Jurkat, Clone E6-1 (cell line): ENCODE measurements at places on chromosomes 2 and 18.

DNA sequence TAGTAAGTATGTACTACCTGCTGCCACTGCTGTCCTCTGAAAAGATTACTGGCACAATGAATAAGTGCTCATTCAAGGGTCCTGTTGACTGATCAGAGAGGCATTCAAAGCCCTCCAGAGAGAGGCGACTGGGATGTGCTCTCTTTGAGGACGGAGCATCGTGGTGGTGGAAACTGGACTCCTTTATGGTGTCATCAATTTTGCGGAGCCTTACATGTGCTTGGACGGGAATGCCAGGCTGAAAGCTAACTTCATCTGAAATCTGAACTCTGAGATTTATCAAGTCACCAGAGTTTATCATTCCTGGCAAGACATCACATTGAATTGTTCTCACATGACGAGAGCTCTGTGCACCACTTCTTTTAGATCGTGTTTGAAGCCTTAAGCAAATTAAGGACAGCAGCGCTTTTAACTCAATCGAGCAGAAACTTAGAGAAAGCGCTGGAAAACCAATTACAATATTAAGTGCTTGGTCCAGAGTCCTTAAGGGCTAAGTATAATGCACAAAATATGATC lies 138.3 kb downstream of the NCK2 start:
- no peak for DNase-seq

DNA sequence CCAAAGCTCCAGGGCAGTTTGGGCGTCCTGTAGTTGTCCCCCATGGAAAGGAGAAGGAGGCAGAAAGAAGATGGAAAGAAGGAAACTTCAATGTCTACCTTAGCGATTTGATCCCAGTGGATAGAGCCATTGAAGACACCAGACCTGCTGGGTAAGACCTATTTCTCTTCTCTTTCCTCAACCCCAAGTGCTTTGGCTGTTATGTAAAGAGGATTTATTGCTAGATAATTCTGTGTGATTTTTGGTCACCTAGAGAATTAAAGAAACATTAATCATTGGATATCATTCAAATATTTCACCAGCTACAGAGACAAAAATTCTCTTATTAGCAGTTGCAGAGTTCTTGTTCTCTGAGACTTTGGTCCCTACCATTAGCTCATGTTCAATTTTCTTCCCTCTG lies 1.9 kb downstream of the GALNT5 start:
- no peak for DNase-seq

DNA sequence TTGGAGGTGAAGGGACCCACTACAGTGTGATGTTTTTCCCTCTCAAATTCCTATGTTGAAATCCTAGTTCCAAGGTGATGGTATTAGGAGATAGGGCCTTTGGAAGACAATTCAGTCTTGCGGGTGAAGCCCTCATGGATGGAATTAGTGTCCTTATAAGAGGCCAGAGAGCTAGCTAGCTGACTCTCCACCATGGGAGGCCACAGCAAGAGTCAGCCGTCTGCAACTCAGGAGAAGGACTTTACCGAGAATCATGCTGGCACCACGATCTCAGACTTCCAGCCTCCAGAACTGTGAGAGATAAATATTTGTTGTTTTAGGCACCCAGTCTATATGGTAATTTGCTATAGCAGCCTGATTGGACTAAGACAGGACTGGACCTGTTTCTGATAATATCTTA lies 461.4 kb downstream of the TSN start:
- no peak for DNase-seq

DNA sequence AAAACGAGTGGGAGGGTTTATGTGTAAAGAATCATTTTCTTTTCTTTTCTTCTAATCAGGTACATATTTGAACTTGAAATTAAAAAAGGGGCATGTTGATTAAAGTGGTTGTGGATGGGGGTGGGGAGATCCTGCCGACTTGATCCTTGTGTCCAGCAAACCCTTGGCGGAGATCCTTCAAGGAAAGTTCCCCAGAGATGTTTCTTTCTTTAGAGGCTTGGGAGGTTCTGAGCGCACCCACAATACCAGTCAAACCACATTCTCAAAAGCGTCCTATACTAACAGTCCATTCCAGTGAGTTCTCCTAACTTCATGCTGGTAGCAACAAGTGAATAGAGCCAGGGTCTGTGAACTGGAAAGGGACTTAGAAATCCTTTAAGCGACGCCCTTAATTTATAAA lies 49.2 kb downstream of the MYCN start:
- no peak for DNase-seq

DNA sequence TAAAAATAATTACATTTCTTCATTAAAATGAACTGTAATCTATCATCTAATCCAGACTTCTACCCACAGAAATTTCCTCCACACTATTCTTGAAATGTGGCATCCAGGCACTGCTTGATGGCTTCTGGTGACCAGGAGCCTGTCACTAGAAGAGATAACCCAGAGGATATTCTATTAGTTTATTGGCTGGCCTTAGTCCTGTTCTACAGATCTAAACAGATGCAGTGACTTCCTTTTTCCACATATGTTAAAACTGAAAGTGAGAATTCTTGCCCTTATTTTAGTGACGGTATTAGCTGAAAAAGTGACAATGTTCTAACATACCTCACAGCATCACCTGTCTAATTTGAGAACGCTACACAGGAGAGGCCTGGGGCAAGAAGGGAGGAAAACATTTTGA lies 775.4 kb downstream of the TSN start:
- DNase-seq, result no peak

GRCh38 chr18:40874233-40874632 lies 1080.8 kb upstream of the PIK3C3 start:
- no peak for DNase-seq

DNA sequence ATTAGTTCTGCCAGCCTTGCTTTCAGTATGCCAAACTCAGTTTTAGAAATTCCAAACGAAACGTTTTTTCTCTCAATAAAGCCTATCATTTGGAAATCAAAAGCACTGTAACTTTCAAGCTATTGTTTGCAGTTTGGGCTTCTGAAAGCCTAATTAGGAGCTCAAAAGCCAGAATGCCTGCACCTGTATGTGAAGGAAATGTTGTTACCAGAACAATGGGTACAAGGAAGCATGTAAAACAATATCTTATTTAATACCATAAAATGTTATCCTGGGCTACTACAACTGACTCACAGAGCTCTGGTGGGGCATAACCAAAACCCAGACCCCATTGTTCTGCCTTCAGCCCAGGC lies 12.6 kb upstream of the GULP1 start:
- DNase-seq, result no peak

DNA sequence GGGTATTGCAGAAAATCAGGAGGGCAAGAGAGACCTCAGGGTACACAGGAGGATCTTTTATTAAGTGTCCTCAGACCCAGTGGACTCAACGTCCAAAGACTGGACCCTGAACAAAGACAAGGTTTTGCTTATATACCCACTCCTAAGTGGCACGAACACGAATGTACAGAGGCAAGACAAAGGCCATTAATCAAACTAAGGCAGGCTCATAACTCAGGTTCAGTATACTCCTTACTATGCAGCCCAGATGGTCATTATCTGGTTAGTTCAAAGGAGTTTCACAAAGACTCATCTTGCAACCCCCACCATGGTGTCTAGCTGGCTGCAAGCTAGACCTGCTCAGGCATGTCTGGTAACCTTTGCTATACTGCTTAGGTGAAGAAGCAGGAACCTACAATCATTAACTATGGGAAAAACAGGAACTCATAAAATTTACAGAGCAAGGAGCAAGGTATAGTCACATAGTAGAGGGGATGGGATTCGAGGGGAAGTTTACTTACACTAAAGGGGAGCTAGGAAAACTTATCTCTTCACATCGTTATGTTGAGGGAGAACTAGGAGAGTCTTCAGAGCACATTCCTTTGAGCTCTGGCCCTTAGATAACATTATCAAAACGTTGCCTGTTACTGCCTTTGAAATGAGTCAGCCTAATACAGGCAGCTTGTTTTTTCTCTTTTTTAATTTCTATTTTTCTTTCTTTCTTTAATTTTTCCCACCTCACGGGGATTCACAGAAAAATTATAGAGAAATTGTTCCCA lies 33.9 kb downstream of the SLC4A3 start:
- DNase-seq, result no peak

- no peak for DNase-seq
Measured at GRCh38 chr2:54605836-54606235, 117.6 kb upstream of the EML6 start.

GRCh38 chr2:150292807-150293206 lies 194.7 kb downstream of the RND3 start:
- DNase-seq, result no peak

- no peak for DNase-seq
Measured at GRCh38 chr2:33062665-33063250, 116.0 kb downstream of the LTBP1 start.

DNA sequence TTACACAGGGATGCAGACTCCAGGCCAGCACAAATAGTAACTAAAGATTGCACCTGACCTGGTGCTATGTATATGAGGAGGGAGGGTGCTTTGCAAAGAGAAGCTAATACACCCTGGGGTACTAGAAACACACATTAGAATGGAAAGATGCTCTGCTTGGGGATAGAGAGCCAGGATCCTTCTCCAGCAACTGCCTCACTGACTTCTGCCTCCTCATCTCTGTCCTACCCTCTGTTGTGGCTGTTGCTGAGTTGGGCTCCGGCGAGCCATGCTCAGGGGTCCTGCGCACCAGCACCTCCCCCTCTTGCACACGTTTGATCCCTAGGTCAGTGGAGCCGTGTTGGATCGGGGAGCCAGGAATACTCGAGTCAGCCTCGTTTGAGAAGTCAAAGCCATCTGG lies 23.7 kb upstream of the ORC2 start:
- DNase-seq, result no peak

DNA sequence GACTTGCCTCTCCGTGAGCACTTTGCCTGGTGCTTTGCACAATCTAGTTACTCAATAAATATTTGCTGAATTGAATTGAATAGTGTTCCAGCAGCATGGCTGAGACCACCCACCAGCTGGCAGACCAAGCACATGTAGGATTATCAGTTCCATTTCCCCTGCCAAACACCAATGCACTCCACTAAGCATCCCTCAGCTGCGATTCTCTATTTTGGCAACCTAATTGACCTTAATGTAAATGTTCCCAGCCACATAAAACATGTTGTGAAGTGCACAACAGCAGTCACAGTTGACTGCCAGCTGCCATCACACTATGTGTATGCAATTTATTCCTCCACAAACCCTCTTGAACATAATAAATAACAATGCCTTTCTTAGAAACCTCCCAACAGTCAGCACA lies 1879.4 kb upstream of the PIK3C3 start:
- no peak for DNase-seq

DNA sequence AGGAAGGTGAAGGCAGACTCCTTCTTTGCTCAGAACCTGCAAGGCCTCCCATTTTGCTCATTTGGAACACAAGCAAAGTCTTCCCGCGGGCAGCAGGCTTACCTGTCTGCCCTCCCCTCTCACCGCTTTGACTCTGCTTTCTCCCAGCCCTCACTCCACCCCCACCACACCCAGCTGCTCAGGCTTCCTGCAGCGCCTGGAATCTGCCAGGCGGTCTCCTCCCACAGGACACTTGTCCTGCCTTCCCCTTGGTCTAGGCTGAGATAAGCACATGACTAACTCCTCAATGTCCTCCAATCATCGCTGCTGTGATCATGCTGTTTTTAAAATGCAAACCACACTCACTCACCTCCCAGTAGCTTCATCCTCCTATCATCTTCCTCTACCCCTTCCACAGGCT lies 430.0 kb downstream of the ZNF516 start:
- DNase-seq, result no peak

- DNase-seq, result no peak
Measured at GRCh38 chr2:44943693-44944101, 2.2 kb downstream of the SIX3 start.

DNA sequence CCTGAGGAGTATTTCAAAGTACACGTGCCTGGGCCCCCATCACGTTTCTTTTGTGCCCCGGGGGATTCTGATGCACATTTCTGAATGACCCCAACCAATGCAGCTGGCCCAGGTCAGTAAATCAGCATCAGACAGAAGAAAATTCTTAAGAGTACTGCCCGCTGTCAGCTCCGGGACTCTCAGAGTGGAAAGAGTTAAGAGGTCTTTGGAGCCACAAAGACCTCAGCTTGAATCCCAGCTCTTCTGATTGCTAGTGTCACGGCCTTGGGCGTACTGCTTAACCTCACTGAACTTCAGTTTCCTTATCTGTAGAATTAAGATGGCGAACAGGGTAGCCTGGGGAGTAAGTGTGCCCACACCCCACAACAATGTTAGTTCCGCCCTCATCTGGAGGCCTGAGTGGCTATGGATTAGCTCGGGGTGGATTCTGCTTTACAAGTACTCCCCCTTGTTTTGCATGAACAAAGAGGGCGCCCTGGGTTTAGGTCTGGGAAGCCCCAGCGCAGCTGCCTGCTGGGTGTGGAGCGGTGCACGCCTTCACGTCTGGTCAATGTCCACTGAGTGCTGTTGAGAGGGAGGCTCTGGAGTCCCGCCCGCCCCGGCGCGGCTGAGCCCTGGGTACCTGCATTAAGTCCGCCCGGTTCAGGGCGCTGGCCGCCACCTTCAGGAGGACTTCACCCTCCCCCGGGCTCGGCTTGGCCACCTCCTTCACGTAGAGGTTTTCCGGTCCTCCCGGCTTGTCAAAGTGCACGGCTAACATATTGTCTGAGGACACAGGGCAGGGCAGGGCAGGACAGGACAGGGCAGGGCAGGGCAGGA lies 858 bp downstream of the TP53I3 start:
- DNase-seq, result peak; percentile 88

DNA sequence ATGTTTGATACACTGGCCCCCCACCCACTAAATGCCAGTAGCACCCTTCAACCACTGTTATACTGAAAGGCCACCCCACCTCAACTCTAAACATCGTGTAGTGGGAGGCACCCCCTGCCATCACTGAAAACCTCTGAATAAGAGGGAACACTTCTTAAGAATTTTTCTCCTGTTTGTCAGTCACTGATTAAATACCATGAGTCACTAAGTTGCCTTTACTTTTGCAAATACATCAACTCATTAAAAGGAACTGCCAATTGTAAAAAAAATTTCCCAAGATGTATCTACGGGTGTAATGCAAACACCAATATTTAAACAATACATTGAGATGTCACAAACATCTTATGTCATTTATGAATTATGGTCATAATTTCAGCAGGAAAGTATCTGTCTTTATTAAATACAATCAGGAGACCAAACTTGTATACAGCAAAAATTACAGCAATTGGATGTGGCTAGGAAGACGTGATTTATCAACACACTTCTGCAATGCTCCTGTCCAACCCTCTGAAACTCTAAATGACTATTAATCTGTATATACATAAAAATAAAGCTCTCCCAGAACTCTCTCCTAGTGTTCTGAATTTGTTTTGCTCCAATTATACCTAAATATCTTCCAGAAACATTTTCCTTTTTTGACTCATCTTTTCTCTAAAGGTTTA lies 144.1 kb upstream of the STK17B start:
- no peak for DNase-seq

GRCh38 chr18:44624052-44624451 lies 56.6 kb upstream of the SETBP1 start:
- DNase-seq, result no peak

- DNase-seq, result no peak
Measured at GRCh38 chr18:22604390-22604985, 186.8 kb upstream of the CTAGE1 start.
